Fibroblast of villous mesenchyme (primary cell): ENCODE measurements at places on chromosomes 4 and X.

DNA sequence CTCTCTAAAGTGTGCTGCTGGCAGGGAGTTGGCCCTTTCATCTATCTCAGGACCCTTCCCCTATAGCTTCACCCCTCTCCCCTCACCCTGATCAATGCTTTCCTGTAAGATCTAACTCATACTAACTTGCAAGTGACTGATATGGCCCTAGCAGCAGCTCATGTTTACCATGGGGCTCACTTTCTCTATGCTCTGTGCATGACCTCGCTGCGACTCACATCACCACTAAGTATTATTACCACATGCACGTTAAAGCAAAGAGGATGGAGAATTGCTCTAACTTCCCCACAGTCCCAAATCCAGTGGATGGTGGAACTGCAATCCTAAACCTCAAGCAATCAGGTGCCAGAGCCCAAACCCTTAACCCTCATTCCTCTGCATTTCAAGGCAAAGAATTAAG lies 626.6 kb downstream of the MID1IP1 start:
- DNase-seq: peak; percentile 17

GRCh38 chrX:107153005-107153404 lies 34.4 kb upstream of the RBM41 start:
- DNase-seq: no peak

DNA sequence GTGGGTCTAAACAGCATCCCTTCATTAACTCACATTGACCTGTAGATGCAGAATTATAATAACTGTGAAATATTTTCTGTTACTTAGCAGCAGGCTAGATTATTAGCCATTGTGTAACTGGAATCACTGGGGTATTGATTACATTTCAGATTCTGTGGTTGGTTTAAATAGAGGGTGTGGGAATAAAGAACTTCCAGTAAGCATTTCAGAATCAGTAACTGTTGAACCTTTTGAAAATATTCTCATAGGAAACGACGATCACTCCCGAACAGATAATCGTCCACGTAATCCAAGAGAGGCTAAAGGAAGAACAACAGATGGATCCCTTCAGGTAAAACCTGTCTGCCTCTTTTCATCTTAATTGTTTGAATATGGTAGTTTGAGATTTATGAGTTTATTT lies 33.6 kb downstream of the FMR1 start:
- DNase-seq: no peak

DNA sequence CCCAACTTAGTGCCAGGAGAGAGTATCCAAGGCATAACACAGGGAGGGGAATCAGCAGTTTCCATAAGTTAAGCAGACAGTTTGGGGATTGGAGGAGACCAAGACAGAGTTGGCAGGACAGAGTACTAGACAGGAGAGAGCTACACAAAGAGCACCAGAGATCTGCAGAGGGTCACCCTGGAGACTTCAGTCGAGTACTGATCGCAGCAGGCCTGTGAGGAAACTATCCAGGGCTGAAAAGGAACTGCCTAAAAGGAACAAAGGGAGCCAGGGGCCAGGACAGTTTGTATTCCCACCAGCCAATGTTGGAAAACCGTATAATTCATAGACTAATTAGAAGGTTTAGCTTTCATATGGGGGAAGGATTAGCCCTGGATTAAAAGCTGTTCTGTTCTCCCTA lies 80.6 kb upstream of the ENPP6 start:
- DNase-seq: no peak

- DNase-seq: no peak
Measured at GRCh38 chr4:116811730-116812129, 273.6 kb downstream of the TRAM1L1 start.

GRCh38 chrX:6448003-6448402 lies 86.9 kb downstream of the VCX3A start:
- no peak for DNase-seq

DNA sequence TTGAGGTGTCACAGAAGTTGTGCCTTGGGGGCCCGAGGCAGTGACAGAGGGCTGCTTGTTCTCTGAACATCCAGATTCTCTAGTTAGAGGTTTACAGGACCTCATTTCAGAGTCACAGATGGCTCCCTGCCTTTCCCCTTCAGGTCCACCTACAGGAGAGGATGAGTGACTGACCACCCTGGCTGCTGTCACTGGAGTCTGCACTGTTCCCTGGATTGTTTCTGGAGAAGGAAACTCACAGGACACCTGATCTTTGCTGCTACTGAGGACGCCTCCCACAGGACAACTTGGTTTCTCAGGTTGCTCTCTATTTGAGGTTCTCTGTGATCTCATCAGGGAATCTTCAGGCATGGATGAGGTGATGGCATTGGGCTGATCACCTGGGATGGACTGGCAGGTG lies 58.3 kb downstream of the GPRIN3 start:
- DNase-seq: no peak

GRCh38 chr4:188307591-188307990 lies 168.3 kb downstream of the TRIML1 start:
- no peak for DNase-seq

DNA sequence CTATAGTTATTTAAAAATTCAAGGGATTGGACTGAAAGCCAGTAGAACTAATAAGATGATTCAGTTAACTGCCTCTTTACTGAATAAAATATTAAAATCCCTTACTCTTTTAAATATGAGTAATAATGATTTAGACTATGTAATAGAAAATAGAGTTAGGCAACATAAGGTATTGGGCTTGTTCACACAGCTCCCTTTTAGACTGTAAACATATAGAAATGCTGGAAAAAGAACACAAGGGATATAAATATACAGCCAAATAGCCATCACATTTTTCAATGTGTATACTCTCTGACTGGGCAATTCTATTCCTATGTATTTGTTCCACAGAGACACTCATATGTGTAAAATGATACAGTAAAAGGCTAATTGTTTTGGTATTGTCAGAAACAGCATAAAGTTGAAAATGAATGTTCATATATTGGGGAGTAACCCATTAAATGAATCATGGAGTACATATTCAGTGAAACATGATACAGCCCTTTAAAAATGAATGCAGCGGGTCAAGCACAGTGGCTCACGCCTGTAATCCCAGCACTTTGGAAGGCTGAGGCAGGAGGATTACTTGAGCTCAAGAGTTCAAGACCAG lies 129.8 kb downstream of the TBC1D19 start:
- DNase-seq: no peak

DNA sequence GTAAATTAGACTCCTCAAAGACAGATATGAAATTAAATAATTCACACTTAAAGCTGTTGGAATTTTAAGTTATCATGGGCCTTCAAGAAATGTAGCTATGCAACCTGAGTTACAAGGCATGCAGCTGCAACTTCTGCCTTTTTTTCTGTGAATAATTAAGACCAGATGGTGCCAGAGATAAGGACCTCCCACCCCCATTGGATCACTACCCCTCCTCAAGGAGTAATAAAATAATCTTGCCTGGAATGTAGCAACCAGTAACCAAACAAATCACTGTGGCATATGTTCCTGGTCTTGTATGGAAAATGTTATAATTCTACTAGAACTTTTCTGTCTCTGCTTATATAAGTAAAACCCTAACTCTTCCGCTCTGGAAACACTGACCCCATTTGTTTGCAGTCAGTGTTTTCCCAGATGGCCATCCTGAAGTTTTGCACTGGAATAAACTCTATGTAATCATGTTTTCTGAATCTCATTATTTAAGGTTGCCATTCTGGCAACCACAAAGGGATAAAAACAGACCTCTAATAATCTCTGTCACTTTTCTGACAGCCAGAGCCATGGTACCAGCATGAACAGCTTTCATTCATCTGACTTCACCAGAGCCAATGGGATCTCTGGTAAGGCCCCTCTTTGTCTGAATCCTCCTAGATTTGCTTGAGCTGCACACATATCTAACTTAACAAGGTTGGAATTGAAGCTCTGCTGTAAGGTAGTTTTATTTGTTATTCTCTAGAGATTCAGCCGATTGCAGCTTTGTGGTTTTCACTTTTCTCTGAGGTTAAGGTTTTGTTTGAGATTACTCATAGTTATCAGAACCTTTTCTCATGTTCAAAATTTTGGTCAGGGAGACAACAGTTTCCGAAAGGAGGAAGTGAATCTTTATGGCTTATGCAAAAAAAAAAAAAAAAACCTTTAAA lies 274.6 kb downstream of the NAF1 start:
- peak; percentile 28 for DNase-seq
